ENCODE measurements at places on chromosomes 12 and 14.

DNA sequence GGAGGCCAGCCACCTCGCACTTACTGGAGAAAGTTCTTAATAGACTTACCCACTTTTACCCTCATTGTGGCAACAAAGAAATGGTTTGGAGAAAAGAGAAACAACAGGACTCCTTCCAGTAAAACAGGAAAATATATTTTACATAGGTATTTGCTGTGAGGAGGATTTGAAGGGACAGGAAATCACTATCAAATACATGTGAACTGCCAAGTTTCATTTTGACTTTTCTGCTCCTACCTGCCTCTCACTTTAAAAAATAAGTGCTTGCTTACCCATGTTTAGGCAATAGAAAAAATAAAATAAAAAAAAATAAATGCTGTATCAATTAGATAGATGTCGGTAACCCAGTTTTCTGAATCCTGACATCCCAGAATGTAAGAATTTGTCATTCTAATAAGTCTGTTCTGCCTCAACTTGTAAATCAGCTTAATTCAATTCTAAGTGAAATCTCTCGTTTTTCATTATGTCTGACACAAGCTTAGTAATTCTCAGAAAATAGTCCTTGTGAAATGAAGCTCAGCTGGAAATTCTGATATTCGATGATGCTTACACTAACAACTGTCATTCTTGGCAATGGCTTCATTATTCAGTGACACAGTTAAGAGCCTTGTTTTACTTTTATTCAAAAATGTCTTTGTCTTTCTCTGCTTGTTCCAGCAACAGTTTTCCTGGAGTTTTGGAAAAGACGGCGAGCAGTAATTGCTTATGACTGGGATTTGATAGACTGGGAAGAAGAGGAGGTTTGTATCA, 131.3 kb downstream of the SLC5A8 start:
- no peak for DNase-seq

GRCh38 chr12:109881752-109882151, 1.4 kb upstream of the GLTP start:
- no peak for DNase-seq

- no peak for DNase-seq
Observed at GRCh38 chr12:102521662-102522277, 41.4 kb upstream of the IGF1 start.

- DNase-seq: no peak
Observed at GRCh38 chr14:69529563-69529962, 45.0 kb downstream of the PLEKHD1 start.

DNA sequence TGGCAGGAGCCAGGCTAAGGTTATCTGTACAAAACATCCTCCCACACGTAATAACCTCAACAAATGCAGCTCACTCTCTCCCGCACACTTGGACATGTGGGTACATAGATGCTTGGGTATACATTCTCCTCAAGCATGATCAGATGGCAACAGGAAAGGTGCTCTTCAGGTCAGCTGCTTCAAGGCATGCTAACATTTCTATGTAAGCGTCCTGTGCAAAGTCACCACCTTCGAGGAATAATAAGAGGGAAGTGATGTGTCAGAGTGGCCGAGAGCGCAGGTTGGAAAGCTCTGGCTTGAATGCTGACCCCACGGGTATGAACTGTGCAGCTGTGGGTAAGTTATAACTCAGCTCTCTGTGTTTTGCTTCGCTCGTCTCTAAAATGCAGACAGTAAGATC, 24.2 kb upstream of the SLC6A12 start:
- DNase-seq: no peak

GRCh38 chr12:13094367-13094766, 9.1 kb downstream of the GSG1 start:
- DNase-seq: no peak

DNA sequence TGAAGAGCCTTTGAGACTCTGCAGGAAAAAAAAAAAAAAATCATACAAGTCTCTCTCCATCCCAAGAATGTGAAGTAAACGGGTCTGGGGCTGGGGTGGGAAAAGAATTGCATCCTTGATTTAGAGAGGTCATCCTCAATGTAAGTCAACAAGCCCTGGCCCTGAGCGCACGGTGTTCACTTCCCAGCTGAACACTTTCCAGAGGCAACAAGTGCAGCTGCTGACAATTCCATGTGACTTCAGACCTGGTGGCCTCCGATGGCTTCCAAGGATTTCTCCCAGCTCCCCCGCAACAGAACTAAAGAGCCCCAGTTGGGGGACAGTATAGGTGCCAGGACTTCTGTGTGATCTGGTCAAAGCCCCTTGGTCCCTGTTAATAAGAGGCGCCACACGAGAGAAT, 2.4 kb downstream of the RILPL1 start:
- no peak for DNase-seq

DNA sequence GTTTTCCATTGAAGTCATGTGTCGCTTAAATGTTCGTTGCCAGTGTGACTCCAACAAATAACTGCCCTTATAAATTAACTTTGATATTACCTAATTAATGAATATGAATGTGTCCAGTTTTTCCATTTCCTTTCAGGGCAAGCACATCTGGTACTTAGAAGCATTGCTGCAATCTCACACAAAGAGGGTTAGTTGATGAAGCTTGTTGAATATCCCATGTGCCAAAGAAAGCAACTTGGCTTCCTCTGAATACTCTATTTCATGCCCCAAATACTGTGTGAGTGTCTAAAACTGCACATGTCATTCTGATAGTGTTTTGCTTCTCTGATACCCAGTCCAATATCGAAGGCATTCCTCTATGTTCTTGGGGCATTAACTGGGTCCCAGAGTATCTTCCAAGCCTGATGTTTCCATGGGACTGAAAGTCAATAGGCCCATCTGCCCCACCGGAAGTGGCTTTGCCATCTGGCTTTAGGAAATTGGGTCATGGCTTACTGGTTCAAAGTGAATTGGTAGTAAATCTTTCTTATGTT, 75.8 kb upstream of the CNTN1 start:
- no peak for DNase-seq

DNA sequence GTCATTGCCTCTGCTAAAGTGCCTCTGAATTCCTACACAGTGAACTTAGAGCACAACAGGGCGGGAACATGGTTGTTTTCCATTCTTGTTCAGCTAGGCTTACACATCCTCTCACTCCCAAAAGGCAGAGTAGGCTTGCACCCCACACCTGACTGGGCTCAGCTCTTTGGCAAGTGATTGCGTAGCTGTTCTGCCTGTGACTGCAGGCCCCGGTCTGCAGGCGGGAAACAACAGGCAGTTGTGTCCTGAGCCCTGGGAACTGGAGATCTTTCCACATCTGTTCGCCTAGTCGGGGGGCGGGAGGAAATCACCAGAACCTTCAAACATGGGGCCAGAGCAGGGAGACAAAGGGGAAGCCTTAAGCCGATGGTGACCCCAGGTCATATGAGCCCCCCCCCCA, 274.7 kb downstream of the ZFP36L1 start:
- DNase-seq: no peak

DNA sequence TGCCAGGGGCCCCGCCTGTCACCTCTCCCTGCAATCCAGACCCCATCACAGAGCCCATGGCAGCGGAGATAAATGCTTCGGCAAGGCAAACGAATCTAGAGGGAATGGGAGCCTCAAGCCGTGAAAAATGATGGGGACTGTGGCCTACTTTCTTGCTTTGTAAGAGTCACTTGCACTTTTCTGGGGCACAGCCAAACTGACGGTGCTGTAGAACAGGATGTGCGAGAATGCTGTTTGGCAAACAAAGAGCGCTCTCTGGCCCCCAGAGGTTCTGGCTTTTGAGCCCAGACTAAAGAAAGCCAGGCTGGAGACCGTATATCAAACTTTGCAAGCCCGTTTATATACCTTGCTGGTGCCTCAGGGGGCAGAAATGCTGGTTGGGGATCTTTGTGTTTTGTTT, 108.7 kb downstream of the CACNA1C start:
- DNase-seq: no peak

Data from activated CD4-positive, alpha-beta T cell treated with anti-CD3 and anti-CD28 coated beads, Interleukin-2, amount 50 U/mL, for 48 hours (primary cell).